Gastroesophageal sphincter (tissue), 4 donors: ENCODE measurements at places on chromosomes 13 and 19.

DNA sequence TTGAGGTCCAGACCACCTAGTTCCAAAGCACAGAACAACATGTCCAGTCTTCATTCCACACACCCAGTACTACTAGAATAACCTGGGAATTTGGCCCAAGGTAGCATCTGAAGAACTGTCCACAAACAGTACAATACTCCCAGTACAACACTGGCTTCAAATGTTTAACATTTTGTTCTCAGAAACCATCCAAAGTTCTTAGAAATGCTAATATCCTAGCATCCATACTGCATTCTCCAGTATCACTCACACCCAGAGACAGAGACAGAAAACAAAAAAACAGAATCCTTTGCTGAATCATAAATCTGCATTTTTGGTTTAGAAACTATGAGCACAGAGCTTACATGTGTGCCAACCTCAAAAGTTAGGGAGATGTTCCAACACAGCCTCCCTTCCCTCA lies 490.8 kb downstream of the FOXO1 start:
- peak overlapping the region; percentile 78 for H3K27ac ChIP-seq
- H3K4me1 ChIP-seq: peaks cover 7% of the 10 kb centered on the region
- no peaks in the 10 kb centered on the region for H3K36me3 ChIP-seq
- H3K4me3 ChIP-seq: no peak overlapping the region

DNA sequence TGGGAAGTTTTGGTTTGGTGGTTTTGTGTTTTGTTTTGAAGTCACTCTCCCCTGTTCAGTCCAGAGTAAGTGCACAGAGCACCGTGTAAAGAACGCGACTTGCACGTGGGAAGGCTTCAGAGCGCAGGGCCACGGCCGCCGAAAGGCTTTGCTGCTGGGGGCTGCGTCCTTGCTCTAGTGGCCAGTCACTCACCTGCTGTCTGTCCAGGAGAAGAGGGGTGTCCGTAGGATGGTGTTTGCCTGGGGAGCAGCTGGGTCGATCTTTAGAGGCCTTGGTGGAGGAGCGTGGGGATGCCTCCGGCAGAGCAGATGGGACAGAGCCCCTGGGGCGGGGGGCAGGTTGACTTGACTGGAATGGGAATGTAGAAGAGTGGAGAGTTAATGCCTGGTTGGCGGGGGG lies 116.6 kb upstream of the MCF2L start:
- no peaks in the 10 kb centered on the region for H3K27me3 ChIP-seq
- H3K27ac ChIP-seq: no peak overlapping the region
- no peaks in the 10 kb centered on the region for H3K4me1 ChIP-seq
- peaks cover 78% of the 10 kb centered on the region for H3K36me3 ChIP-seq
- no peak overlapping the region for H3K4me3 ChIP-seq

DNA sequence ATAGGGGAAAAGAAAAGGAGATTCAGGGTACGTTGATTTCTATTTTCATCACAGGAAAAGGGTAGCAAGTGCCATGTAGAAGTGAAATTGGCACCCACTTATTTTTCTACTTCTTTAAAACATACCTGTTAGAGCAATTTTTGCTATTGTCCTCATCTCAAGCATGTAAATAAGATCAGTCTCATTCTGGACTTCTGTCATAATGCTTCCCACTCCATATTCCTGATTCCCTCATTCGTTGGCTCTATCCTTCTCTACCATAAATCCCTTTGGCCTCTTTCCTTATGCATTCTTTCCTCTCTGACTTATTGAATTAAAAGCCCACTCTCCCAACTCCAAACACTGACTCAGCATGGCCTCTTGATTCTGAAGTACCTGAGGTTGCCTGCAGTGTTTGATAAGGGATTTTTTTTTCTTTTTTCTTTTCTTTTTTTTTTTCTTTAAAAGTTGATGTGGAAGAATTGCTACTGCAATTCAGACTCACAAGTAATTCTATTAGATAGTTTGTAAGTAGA lies 465.7 kb downstream of the SLITRK6 start:
- no peak overlapping the region for H3K4me3 ChIP-seq
- no peak for ATAC-seq
- no peak overlapping the region for H3K27ac ChIP-seq
- no peaks in the 10 kb centered on the region for H3K27me3 ChIP-seq
- H3K4me1 ChIP-seq: no peaks in the 10 kb centered on the region
- no peaks in the 10 kb centered on the region for H3K36me3 ChIP-seq

DNA sequence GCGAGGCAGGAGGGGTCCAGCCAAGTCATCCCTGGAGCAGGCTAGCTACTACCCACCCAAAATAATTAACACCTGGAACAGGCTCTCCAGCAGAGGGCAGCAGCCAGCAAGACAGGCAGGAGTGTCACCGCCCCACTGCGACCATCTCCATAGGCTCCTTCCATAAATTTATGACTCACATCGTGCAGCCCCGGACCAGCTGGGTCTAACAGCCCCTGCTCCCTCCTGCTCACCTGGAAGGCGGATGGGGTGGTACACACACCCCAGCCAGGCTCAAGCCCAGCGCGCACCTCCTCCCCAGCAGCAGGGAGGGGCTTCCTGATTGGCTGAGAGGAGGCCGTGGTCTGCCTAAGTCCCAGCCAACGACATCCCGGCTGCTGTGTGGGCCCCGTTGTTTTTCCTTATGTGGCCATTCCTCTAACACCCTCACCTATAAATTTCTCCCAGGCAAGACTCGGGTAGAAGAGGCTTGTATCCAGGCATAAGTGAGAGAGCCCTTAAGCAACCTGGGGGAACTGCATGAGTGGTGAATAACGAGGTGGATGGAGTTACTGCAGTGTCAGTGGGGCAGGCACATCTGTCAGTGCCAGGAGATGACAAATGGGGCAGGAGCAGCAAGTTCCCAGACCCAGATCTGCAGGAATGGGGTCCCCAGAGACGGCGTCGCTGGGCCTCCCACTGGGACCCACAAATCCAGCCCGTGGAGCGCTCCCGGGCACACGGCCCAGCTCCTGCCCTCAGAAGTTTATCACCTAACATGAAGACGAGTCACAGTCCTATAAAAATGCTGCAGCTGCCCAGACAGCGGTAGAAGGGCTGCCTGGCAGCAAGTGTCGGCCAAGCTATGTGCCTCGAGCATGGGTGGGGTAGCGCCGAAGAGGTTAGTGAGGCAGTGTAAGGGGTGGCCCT lies 43.1 kb downstream of the CEBPG start:
- no peaks in the 10 kb centered on the region for H3K27me3 ChIP-seq
- peak; percentile 52 for ATAC-seq
- no peak overlapping the region for H3K27ac ChIP-seq
- H3K4me3 ChIP-seq: no peak overlapping the region
- no peaks in the 10 kb centered on the region for H3K4me1 ChIP-seq

GRCh38 chr19:4337906-4338440 lies 654 bp downstream of the STAP2 start:
- H3K27me3 ChIP-seq: no peaks in the 10 kb centered on the region
- peaks cover 20% of the 10 kb centered on the region for H3K4me1 ChIP-seq
- ATAC-seq: no peak

DNA sequence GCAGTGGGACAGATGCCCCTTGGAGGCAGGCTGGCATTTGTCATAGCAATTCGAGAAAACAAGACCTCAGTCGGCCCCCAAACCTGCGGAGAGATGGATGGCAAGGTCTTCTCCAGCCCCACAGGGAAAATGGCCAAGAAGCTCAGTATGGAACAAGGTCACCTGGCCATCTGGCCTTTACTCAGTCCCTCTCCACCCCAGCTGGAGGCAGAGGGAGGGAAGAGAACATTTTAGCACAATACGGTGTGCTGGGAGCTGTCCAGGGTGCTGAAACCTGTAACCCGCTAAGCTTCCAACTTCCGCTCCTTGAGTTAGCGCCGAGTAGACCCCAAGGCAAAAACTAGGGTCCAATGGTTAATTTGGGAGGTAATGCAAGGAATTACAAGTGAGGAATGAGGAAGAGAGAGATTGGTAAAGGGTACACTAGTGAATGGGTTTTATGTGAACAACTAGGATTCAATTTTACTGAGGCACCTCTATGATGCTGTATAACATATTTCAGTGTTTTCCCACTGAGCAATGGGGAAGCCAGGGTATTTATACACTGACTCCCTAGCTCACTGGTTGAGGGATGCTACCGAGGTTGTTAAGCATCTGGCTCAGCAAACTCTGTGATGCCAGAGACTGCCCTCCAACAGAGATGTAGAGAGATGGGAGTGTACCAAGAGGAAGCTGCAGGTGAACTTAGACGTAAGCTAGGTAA lies 64.3 kb downstream of the CACNA1A start:
- H3K4me3 ChIP-seq: no peak overlapping the region
- no peaks in the 10 kb centered on the region for H3K27me3 ChIP-seq
- no peaks in the 10 kb centered on the region for H3K36me3 ChIP-seq

GRCh38 chr13:31591642-31592233 lies 147.6 kb upstream of the RXFP2 start:
- H3K4me1 ChIP-seq: no peaks in the 10 kb centered on the region
- H3K27ac ChIP-seq: no peak overlapping the region
- no peaks in the 10 kb centered on the region for H3K27me3 ChIP-seq
- no peak overlapping the region for H3K4me3 ChIP-seq

- no peaks in the 10 kb centered on the region for H3K27me3 ChIP-seq
- H3K4me1 ChIP-seq: peaks cover 41% of the 10 kb centered on the region
- ATAC-seq: no peak
- peak overlapping the region; percentile 57 for H3K27ac ChIP-seq
Measured at GRCh38 chr19:6216236-6216995, 63.4 kb downstream of the MLLT1 start.

DNA sequence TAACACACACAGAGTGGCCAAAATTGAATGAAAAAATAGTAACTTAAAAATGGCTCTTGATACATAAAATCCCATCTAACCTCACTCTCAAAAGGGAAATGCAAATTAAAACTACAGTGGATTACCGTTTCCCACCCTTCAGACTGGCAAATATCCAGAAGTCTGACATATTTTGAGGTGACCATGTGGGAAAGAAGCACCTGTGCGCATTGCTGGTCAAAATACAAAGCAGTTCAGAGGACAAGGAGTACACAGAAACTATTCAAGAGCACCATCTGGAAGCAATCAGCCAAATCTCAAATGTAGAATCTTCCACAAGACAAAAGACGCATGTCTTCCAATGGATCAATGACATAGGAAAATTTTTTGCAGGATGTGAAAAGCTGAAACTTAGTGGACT lies 23.2 kb downstream of the NALCN start:
- no peaks in the 10 kb centered on the region for H3K4me1 ChIP-seq
- H3K27me3 ChIP-seq: no peaks in the 10 kb centered on the region
- no peaks in the 10 kb centered on the region for H3K36me3 ChIP-seq
- no peak for ATAC-seq
- H3K27ac ChIP-seq: no peak overlapping the region

- no peak overlapping the region for H3K4me3 ChIP-seq
- H3K27ac ChIP-seq: no peak overlapping the region
- no peaks in the 10 kb centered on the region for H3K27me3 ChIP-seq
- no peaks in the 10 kb centered on the region for H3K36me3 ChIP-seq
Measured at GRCh38 chr13:79485014-79485811, 4.3 kb downstream of the NDFIP2 start.

DNA sequence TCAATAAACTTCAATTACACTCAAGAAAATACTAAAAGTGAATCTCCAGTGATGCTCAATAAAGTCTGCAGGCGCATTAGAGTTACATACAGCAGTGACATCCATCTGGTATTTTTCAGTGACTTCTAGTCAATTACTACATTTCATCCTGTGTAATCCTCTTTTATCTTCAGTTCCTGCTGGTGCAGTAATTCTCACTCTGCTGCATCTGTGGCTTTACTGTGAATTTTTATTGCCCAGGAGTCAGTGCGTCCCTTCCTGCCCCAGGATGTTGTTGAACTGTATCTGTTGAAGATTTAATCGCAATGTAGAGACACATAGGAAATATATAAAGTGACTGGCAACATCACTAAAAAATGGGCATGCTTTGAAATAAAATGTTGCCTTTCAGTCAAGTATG lies 196.3 kb upstream of the TMTC4 start:
- H3K4me3 ChIP-seq: no peak overlapping the region
- ATAC-seq: no peak
- no peak overlapping the region for H3K27ac ChIP-seq
- no peaks in the 10 kb centered on the region for H3K4me1 ChIP-seq

- H3K4me1 ChIP-seq: peaks cover 28% of the 10 kb centered on the region
- peak overlapping the region; percentile 65 for H3K27ac ChIP-seq
- peaks cover 34% of the 10 kb centered on the region for H3K27me3 ChIP-seq
- ATAC-seq: peak; percentile 81
- no peak overlapping the region for H3K4me3 ChIP-seq
Measured at GRCh38 chr19:14476673-14477401, 1.7 kb upstream of the PTGER1 start.

- H3K27ac ChIP-seq: peak overlapping the region; percentile 94
- no peaks in the 10 kb centered on the region for H3K4me1 ChIP-seq
- no peaks in the 10 kb centered on the region for H3K27me3 ChIP-seq
- H3K36me3 ChIP-seq: peaks cover 69% of the 10 kb centered on the region
Measured at GRCh38 chr19:58476498-58477015, 405 bp downstream of the ZNF446 start.

DNA sequence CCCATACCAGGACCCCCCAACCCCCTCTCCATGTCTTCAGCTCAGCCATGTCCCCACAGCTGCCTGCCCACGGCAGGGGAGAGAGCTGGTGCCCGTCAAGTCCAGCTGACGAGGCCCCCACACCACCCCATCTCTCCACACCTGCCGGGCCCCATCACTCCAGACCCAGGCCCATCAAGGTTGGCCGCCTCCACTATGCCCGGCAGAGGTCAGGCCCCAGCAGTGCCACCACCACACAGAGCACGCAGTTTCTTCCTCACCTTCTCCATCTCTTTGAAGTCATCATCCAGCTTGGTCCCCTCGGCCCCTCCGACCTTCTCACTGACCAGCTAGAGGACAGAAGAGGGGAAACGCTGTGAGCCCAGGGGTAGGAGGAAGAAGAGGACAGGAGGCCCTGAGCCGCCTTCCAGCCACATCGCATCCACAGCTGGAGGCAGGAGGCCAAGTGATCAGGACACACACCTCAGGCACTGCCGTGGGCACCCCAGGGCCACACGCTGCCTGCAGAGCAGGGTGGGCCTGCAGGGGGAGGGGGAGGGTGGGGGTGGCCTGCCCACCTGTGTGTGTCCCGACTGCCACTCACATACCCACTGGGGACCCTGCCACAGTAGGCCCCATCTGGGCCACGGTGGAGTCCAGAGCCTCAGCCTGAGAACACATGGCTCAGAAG lies 23.4 kb downstream of the MPND start:
- H3K4me1 ChIP-seq: peaks cover 44% of the 10 kb centered on the region
- no peak for ATAC-seq
- no peak overlapping the region for H3K27ac ChIP-seq
